ENCODE measurements at places on chromosomes 12 and 14.
A peak's percentile ranks its signal among the peaks of the same experiment; 100 is the strongest.

GRCh38 chr12:122381021-122381420 is 41.4 kb downstream of the CLIP1 start:
- DNase-seq = no peak

DNA sequence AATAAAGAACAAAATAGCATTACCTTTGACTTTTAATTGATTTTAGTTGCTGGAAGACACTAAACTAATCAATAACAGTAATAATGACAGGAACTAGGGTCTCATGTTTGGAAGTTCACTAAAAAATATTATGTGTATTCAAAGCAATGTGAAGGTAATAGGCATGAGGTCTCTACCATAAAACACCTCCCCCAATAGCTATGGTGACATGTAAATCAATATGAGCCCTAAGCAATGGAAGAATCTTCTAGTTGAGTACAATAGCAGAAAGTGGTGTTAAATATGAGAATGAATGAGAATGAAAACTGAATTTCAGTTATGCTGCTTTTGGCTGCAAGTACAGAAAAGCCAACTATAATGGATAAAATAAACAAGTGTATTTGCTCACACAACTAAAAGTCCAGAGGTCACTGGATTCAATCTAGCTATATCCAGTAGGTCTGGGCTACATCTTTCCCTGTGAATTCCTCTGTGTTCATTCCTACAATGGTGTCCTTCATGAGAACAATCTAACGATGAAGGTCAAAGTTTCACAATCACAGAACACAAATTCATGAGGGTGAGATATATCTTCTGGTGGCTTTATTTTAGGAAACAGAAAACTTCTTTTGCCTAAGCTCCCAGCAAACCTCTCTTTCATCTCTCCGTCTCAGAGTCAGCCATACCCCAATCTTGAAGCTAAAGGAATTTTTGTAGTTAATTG is 728.0 kb downstream of the FSCB start:
- no peak for DNase-seq

DNA sequence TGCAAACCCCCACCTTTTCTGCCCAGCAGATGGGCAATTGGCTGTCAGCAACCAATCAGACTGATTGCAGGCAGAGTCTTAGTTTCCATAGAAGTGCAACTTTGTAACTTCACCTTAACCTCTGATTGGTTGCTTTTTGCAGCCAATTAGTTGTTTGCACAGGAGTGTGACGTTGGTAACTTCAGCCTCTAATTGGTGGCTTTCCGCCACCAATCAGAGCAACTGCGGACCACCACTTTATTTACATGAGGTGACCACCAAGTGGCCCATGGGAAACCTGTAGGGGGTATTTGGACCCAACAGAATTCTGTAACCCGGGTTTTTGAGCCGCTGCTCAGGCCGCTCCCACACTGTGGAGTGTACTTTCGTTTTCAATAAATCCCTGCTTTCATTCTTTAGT is 32.3 kb downstream of the CDKN1B start:
- DNase-seq = no peak

GRCh38 chr12:46386877-46387629 is 14.5 kb upstream of the SLC38A2 start:
- DNase-seq = no peak

- DNase-seq = no peak
Measured at GRCh38 chr12:62879691-62880090, 55.3 kb downstream of the PPM1H start.

DNA sequence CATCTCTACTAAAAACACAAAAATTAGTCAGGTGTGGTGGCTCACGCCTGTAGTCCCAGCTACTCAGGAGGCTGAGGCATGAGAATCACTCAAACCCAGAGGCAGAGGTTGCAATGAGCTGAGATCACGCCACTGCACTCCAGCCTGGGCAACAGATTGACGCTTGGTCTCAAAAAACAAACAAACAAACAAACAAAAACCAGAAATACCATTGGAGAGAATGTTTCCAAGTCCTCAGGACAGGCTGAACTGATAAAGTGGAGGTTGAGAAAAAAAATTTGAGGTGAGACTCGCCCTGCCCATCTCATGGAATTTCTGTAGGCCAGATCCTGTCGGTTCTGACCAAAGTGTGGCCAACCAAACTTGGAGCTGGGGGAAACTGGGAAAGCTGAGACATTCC is 30.6 kb upstream of the NFYB start:
- no peak for DNase-seq

- no peak for DNase-seq
Measured at GRCh38 chr12:75660805-75661404, 149.5 kb upstream of the KRR1 start.

DNA sequence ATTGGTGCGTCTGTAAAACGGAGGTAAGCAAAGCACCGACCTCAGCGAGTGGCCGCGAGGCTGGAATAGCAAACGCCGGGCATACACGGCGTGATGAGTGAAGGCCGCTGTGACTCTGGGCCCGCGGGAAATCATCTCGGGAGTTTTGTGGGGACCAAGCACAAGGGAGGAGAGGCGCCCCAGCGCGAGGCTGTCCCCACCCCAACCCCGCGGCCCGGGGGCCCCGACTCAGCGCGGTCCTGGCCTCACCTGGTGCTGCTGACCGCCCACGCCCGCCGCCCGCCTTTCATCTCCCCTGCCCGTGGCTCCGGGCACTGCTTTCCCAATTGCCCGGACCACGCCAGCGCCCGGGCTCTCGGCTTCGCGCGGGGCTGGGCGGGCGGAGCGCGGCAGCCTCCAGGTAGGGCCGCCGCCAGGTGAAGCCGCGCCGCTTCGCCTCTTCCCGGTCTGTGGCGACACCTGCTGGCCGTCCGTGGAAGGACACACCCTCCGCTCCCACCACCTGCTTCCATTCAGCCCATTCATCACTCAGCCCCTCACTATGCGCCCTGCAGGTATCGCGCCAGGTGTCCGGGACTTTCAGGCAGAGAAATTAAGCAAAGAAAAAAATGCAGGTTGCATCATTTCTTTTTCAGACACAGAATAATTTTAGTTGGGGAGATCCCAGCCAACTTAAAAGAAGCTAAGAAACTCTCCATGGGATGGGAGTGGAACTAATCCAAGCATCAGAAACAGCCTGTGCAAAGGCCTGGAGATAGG is 360.4 kb downstream of the MED13L start:
- DNase-seq = peak; percentile 76

DNA sequence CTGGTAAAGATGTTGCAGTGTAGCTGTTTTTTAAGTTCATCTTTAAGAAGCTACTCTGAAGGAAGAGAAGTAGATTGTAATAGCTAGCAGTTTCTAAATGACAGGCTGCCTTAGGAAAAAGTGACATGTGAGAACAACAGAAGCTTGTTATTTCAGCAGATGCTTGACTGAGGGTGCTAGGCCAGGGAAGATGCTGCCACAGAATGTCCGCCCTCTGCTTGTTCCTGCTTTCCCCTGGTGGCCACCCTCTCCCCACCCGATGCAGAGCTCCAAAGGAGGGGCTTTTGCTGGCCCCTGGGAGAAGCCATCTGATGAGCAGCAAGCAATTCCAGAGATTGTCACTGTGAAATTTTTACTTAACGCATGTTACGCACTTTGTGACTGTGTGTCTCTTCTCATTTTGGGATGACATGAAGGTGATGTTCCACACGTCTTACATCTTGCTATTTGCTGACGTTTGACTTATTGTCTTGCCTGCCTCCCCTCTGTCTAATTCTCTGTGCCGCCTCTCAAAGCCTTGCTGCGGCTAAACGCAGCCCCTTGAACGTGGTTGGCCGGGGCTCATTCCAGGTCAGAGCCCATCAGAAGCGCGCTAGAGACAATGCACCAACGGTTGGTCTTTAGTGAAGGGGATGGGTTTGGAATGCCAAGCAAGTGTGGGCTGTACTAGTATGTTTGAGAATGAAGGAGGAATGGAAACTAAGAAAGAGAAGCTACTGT is 44.8 kb downstream of the WDR20 start:
- DNase-seq = no peak

DNA sequence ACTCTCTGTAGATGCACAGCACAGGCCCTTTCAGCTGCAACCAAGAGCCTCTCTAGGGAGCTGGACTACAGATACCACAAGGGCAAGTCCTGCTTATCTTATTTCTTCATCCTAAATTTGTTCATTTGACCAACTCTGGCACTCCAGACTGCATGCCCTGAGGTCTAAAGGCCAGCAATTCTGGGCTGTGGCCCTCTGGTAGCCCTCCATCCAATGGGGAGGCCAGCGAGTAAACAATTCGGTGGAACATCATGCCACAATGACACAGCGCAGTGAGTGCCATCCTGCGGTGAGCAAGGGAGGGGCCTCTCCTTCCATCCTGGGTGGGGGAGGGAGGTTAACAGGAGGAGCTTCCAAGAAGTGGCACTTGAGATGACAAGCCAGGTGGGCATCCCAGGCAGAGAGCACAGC is 652 bp upstream of the SELPLG start:
- DNase-seq = no peak

DNA sequence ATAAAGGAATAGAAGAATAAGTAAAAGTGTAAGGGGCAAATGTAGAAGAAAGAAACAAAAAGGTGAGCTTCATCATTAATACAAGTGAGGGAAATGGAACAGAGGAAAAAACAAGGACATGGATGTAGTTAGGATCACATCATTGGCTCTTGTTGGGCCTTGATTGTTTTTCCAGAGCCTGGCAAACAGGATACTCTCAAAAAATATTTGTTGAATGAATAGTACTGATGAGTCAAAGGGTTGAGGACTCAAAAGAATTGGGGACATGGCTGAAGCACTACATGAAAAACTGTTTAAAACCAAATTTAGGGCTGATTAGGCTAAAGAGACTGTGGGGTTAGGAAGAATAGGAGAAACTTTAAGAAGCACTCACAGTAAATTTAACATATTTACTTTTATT is 11.4 kb upstream of the SRP54 start:
- no peak for DNase-seq

DNA sequence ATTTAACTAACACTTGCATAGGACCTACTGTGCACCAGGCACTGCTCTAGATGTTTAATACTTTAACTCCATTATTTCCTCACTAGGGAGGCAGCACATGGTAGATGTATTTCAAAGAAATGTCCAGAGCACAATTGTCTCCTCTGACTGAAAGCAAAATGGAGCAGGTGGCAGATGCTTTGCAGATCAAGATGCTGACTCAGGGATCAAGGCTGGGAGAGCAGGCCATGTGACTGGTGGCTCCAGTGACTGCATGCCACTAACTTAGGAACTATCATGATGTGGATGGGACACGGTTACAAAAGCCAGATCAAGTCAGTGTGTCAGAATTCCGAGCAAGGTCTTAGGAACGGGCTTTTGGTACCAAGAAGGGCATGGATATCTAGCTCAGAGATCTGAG is 28.2 kb downstream of the SERPINA11 start:
- no peak for DNase-seq

DNA sequence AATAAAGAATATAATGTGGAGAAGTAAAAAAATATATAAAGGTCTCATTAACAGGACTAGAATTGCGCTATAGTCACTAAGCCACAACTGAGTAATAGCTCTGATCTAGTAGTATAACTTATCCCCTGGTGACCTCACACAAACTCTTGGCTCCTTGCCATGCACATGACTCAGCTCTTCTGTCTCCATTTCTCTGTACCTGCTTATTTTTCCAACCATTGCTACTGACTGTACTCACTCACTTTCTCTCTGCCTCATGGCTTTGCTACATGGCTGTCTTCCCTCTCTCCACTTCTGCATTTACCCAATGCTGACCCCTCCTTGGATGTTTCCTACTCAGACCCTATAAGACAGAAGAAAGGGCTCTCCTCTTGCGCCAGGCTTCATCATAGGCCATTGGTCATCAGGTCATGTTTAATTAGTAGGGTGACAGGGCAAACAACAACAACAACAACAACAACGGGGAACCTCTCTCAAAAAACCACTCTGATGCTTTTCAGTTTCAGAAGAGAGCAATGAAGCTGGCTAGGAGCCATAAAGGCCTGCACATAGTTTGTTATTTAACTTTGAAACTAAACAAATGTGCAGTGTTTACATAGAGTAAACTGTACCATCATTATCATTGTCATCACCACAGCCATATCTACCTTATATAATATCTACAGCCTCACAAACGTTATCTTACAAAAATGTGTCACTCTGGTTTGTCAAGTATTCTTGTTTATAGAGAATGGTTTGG is 25.6 kb upstream of the KRAS start:
- peak; percentile 4 for DNase-seq

DNA sequence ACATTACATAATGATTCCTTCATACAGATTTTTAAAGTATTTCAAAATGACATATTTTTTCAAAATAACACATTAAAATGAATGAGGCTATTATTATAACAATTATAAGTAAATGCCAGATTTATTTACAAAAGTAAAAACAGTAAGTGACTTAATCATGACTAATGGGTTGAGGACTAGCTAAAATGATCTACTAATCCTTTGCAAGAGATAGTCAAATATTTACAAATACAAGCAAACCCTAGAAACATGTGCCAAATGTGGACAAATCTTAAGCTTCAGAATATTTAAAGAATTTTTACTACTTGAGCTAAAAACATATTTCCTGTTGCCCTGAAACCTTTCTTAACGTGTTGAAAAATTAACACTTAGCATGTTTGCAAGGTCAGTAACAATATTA is 74.8 kb downstream of the KIF21A start:
- no peak for DNase-seq

DNA sequence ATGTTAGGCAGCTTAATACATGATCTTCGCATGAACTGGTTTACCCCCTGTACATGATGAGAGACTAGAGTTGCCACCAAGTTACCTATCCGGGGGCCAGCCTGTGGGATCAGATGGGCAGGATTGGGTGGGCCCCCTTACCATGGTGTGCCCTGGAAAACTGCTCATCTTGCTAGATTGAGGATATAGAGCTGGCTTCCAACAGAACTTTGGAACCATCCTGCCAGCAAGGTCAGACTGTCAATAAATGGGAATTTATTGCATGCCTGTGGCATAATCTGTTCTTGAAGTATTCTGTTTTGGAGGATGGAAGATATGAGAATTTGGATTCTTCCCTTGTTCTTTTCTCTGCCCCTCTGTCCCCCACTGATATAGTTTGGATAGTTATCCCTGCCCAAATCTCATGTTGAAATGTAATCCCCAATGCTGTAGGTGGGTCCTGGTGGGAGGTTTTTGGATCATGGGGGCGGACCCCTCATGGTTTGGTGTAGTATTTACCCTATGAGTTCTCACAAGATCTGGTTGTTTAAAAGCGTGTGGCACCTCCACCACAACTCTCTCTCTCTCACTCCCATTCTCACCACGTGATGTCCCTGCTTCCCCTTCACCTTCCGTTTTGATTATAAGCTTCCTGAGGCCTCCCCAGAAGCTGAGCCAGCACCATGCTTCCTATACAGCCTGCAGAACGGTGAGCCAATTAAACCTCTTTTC is 3.7 kb upstream of the TM9SF1 start:
- DNase-seq = no peak

DNA sequence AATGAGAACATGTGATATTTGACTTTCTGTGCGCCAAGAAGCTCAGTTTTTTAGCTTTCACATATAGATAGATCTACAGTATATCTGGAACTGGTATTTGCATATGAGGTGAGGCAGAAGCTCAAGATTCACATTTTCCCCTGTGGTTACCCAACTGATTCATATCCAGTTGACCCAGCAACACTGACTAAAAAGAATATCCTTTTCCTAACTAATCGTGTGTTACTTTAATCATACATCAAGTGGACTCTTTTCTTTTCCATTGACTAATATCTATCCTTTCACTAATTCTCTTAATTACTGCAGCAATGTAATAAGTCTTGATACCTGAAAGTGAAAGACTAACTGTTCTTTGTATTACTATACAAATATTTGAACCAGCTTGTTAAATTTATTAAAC is 236.1 kb downstream of the AEBP2 start:
- no peak for DNase-seq

- no peak for DNase-seq
Measured at GRCh38 chr12:42021469-42021868, 123.2 kb downstream of the GXYLT1 start.
